Heart right ventricle (tissue), 16 donors: ENCODE measurements at places on chromosomes 2 and 18. TPM values are rescaled to one million over a fixed set of nuclear protein-coding genes. Genes with fewer than 3 reads are reported as not detected.

GRCh38 chr2:120881981-120882788 lies 146.5 kb downstream of the GLI2 start:
- no peaks in the 10 kb centered on the region for H3K27me3 ChIP-seq
- no peak overlapping the region for H3K27ac ChIP-seq
- peak; percentile 51 for DNase-seq
- H3K4me3 ChIP-seq: no peak overlapping the region
- H3K4me1 ChIP-seq: no peaks in the 10 kb centered on the region

GRCh38 chr18:49733896-49734585 lies 79.3 kb downstream of the ACAA2 start:
- H3K27me3 ChIP-seq: no peaks in the 10 kb centered on the region
- H3K4me1 ChIP-seq: peaks cover 12% of the 10 kb centered on the region
- no peak for DNase-seq

Gene GAREM1
- total RNA-seq: 8.6 TPM

Gene KCTD1
- total RNA-seq: 10.0 TPM

- DNase-seq: no peak
- H3K4me1 ChIP-seq: no peaks in the 10 kb centered on the region
- H3K36me3 ChIP-seq: no peaks in the 10 kb centered on the region
- H3K27ac ChIP-seq: no peak overlapping the region
Observed at GRCh38 chr2:48178611-48179010, 272.3 kb upstream of the FBXO11 start.

Gene CAPN14
- 0.46 TPM for total RNA-seq

Gene TSPYL6
- not detected for total RNA-seq

DNA sequence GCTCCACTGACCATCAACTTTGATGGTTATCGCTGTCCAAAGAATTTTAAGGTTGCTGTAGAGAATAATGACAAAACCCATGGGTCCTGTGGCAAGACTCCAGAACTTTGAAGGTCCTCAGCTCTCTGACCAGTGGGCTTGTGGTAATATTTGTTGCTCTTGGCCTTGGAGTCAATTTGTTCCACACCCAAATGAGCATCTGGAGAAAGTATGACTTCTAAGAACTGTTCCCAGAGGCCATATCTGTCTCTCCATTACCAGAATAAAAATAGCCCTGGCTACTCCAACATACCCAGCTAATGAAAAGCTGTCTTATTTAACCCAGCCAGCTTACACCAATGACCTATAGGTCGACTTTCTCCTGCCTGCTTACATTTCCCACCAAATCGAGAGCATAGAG lies 466.4 kb downstream of the MEIS1 start:
- no peak overlapping the region for H3K4me3 ChIP-seq
- H3K36me3 ChIP-seq: no peaks in the 10 kb centered on the region
- no peaks in the 10 kb centered on the region for H3K4me1 ChIP-seq
- no peak overlapping the region for H3K27ac ChIP-seq
- DNase-seq: peak; percentile 22
- H3K27me3 ChIP-seq: no peaks in the 10 kb centered on the region

GRCh38 chr18:61209801-61210200 lies 123.4 kb upstream of the CDH20 start:
- no peaks in the 10 kb centered on the region for H3K4me1 ChIP-seq
- no peaks in the 10 kb centered on the region for H3K27me3 ChIP-seq
- no peak overlapping the region for H3K27ac ChIP-seq
- DNase-seq: no peak

- no peak for DNase-seq
- H3K4me1 ChIP-seq: peaks cover 6% of the 10 kb centered on the region
- H3K27ac ChIP-seq: no peak overlapping the region
- H3K4me3 ChIP-seq: no peak overlapping the region
- no peaks in the 10 kb centered on the region for H3K27me3 ChIP-seq
Observed at GRCh38 chr18:26335571-26336487, 109.6 kb downstream of the TAF4B start.

DNA sequence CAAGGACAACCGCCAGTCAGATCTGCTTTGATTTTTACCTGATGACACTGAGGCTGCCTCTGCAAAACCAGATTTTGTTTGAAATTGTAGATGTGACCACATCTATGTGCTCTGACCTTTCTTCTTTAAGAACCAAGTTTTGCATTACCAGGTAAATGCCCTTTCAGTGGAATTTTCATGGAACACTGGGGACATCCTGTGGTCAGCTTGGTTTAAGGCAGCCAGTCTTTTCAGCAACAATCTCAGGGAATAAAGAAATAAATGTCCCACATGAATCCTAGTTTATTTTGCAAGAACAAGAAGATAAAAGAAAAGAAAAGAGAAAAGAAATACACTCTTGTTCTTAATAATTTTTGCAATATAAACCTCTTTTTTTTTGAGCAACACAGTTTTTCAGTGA lies 90.6 kb downstream of the POU3F3 start:
- H3K27ac ChIP-seq: no peak overlapping the region
- peaks cover 8% of the 10 kb centered on the region for H3K27me3 ChIP-seq
- DNase-seq: no peak
- no peak overlapping the region for H3K4me3 ChIP-seq

DNA sequence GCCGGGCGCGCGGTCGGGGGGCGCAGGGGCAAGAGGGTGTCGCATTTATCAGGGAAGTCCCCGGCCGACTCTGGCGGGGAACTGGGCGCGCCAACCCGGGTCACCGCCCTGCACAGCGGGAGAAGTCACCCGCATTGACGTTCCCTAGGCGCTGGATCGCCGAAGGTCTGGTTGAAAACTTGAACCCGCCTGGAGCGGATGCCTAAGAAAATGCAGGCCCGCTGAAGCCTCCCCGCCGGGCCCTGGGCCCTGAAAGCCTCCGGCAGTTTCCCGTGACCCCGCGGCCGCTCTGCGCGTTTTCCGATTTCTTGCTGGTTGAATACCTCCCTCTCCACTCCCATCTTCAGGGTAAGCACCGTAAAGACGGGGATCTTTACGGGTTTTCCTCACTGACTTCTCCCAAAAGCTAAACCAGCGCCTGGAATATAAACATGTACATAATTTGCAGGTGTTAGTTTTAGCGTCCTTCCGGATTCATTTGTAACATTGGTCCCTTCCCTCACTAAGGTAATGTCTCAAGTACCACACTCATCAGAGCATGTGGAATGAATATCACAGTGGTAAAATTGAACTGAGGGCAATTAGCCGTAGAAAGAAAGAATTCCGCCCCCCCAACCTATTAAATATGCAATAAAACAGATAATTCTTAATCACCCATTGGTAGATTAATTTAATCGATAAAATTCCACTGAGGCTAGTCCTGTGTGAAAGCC lies 675 bp upstream of the SPIRE1 start:
- H3K27me3 ChIP-seq: no peaks in the 10 kb centered on the region
- peak overlapping the region; percentile 98 for H3K27ac ChIP-seq

DNA sequence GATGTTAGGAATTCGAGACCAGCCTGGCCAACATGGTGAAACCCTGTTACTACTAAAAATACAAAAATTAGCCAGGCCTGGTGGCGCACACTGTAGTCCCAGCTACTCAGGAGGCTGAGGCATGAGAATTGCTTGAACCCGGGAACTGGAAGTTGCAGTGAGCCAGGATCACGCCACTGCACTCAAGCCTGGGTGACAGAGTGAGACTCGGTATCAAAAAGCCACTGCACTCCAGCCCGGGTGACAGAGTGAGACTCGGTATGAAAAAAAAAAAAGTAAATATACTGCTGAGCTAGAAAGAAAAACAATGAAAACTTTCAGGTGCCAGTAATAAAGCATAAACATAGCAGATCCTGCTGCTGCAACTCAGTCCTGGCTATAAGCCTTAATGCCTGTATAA lies 73.5 kb downstream of the STRN start:
- no peaks in the 10 kb centered on the region for H3K27me3 ChIP-seq
- DNase-seq: no peak

DNA sequence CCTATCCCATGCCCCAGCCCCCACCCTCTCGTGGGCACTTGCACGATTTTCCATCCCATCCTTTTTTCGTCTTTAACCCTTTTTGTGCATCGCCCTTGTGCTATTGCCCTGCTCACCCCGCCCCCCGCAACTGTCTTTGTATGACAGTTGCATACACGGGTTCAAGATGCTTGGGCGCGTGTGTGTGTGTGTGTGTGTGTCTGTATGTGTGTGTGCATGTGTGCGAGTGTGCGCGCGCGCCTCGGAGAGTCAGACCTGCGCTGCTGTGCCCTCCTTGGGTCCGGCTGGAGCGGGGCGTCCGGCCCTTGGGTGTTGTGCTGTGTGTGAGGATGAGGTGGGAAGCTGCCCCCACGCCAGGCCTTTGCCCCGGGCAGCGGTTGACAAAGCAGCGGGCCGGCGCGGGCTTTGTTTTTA lies 230.7 kb downstream of the HAUS1 start:
- peak overlapping the region; percentile 77 for H3K27ac ChIP-seq
- peak; percentile 28 for DNase-seq
- H3K36me3 ChIP-seq: no peaks in the 10 kb centered on the region
- peaks cover 46% of the 10 kb centered on the region for H3K4me1 ChIP-seq
- H3K27me3 ChIP-seq: no peaks in the 10 kb centered on the region

DNA sequence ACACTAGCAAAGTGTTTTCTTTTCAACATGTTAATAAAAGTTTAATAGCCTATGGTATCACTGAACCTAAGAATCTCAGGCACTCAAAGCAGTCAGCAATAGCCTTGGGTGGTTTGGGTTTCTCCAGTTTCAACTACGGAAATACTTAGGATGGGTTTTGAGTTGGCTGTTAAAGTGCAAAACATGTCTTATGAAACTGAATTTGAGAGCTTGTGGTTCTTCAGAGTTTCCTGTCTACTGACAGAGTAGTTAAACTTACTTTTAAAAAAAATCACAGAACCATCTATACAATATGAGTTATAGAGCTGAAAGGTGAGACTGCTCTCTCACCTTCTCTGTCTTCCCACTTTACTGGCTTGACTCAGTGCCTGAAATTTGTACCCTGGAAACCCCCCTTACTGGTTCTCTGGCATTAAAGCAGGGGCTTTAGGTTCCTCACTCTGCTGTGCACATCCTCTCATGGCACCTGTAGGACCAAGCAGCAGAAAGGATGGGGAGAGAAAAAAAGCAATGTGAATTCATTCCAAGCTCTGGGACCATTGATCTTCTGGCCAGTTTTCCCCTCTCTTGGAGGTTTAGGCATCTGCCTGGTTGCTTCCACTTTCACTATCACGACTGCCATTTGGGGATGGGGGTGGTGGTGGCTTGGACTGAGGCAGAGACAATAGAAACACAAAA lies 18.1 kb downstream of the CCDC141 start:
- no peaks in the 10 kb centered on the region for H3K36me3 ChIP-seq
- H3K4me1 ChIP-seq: peaks cover 19% of the 10 kb centered on the region
- no peaks in the 10 kb centered on the region for H3K27me3 ChIP-seq
- H3K4me3 ChIP-seq: no peak overlapping the region
- H3K27ac ChIP-seq: no peak overlapping the region

DNA sequence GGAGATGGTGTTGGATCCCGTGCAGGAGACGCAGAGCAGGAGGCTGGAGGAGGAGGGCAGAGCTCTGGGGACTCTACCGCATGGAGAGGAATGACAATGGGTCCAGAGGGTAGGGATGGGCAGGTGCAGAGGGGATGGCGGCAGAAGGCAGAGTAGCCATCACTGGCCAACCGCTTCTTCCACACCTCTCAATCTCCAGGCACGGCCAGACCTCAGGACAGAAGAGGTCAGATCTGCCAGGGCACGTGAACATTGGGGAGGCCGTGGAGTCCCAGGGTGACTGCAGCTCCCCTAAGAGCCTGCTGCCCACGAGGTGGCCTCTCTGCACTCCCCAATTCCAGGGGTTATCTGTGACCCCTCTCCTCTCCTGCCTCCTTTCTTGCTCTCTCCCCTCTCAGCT lies 162.7 kb upstream of the HDAC4 start:
- H3K4me1 ChIP-seq: no peaks in the 10 kb centered on the region
- H3K27ac ChIP-seq: no peak overlapping the region
- no peak for DNase-seq
- H3K36me3 ChIP-seq: no peaks in the 10 kb centered on the region

DNA sequence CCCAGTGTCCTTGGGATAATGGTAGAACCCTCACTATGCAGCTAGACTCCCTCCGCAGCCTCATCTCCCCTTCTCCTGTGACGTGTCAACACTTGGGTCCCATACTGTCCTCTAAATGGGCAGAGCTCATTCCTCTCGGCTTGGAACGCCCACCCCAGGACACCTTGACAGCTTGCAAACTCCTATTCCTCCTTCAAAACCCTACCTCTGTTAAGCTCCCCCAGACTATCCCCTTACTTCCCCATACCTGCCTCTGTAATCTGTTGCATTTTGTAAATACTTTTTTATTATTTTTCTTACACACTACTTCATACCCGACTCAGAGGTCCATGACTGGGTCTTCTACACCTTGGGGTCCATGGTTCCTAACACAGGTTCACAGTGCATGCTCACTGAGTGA lies 28.0 kb downstream of the STEAP3 start:
- no peak overlapping the region for H3K27ac ChIP-seq
- no peak overlapping the region for H3K4me3 ChIP-seq
- DNase-seq: no peak
- no peaks in the 10 kb centered on the region for H3K36me3 ChIP-seq
- no peaks in the 10 kb centered on the region for H3K27me3 ChIP-seq
- H3K4me1 ChIP-seq: no peaks in the 10 kb centered on the region

- no peak overlapping the region for H3K4me3 ChIP-seq
- no peaks in the 10 kb centered on the region for H3K27me3 ChIP-seq
- H3K4me1 ChIP-seq: peaks cover 21% of the 10 kb centered on the region
- H3K27ac ChIP-seq: no peak overlapping the region
- no peak for DNase-seq
- H3K36me3 ChIP-seq: no peaks in the 10 kb centered on the region
Observed at GRCh38 chr2:201972621-201973255, 60.9 kb upstream of the FZD7 start.

GRCh38 chr2:24568551-24568950 lies 77.5 kb downstream of the NCOA1 start:
- H3K27ac ChIP-seq: no peak overlapping the region
- peaks cover 28% of the 10 kb centered on the region for H3K36me3 ChIP-seq
- no peak for DNase-seq

- H3K4me1 ChIP-seq: no peaks in the 10 kb centered on the region
- DNase-seq: no peak
- no peaks in the 10 kb centered on the region for H3K27me3 ChIP-seq
- no peaks in the 10 kb centered on the region for H3K36me3 ChIP-seq
Observed at GRCh38 chr2:52260904-52261303, 1229.0 kb upstream of the NRXN1 start.

- H3K4me1 ChIP-seq: peaks cover 5% of the 10 kb centered on the region
- no peak overlapping the region for H3K4me3 ChIP-seq
- no peak for DNase-seq
- peak overlapping the region; percentile 17 for H3K27ac ChIP-seq
- no peaks in the 10 kb centered on the region for H3K27me3 ChIP-seq
- no peaks in the 10 kb centered on the region for H3K36me3 ChIP-seq
Observed at GRCh38 chr2:45741161-45741850, 89.8 kb downstream of the PRKCE start.

DNA sequence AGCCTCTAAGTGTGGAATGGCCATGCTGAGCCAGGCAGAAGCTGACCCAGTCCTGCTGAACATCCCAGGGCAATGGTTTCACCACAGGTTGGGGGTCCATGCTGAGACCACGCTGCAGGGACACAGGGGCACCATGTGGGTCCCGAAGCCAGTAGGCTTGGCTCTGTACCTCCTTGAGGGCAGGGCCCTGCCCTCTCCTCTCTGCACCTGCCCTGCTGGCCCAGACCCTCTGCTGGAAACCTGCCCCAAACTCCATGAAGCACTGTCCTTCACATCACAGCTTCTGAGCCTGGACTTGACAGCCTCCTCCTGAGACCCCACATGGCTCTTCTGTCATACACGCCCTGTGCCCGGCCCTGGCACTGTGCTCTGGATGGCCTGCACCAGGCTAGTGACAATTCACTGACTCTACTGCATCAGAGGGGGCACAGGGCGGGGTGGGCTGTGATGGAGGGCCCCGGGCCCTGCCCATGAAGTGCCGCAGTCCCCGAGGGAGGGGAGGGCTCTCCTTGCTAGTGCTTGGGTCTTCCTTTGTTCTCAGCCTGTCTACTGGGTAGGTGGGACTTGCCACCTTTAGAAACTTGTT lies 24.7 kb downstream of the HS6ST1 start:
- DNase-seq: no peak
- no peaks in the 10 kb centered on the region for H3K36me3 ChIP-seq
- peaks cover 18% of the 10 kb centered on the region for H3K4me1 ChIP-seq
- no peak overlapping the region for H3K27ac ChIP-seq
